Subcutaneous preadipocyte (primary cell): ENCODE measurements at places on chromosomes 11 and 22. TPM values are rescaled to one million over a fixed set of nuclear protein-coding genes. Genes with fewer than 3 reads are reported as not detected.

TRMT112 gene
- total RNA-seq: 138 and 175 TPM in 2 replicates

SOX10 gene
- not detected in 2 replicates for total RNA-seq

WNT11 gene
- total RNA-seq: 0.59 and 1.1 TPM in 2 replicates

KDM4D gene
- 0.37 and 0.98 TPM in 2 replicates for total RNA-seq

TBX10 gene
- not detected in 2 replicates for total RNA-seq
